NCI-H187 treated with DMSO at 0.1 percent for 48 hours (cell line): ENCODE measurements at places on chromosomes 4 and X.

DNA sequence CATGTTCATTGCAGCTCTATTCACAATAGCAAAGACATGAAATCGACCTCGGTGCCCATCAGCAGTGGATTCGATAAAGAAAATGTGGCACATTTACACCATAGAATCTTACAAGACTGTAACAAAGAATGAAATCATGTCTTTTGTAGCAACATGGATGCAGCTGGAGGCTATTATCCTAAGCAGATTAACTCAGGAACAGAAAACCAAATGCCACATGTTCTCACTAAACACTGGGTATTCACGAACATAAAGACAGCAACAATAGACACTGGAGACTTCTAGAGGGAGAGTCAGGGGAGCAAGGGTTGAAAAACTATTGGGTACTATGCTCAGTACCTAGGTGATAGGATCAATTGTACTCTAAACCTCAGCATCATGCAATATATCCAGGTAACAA lies 180.5 kb downstream of the PPP1R2C start:
- no peak for DNase-seq

DNA sequence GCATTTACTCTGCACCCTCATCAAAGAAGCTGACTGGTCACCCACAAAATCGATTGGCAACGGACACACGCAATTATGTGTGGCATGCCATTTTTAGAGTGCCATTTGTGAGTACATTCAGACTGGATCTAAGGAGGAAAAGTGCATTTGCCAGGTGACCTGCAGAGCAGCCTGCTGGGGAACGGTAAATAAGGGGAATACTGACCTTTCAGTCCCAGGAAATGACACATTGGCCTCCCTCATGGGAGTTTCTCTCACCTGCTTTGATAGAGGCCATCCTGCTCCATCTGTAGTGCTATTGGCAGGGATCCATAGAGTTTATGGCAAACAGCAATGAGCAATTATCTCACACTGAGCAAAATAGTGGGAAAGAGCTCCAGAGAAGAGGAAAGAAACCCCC lies 127.8 kb downstream of the DDX53 start:
- no peak for DNase-seq

DNA sequence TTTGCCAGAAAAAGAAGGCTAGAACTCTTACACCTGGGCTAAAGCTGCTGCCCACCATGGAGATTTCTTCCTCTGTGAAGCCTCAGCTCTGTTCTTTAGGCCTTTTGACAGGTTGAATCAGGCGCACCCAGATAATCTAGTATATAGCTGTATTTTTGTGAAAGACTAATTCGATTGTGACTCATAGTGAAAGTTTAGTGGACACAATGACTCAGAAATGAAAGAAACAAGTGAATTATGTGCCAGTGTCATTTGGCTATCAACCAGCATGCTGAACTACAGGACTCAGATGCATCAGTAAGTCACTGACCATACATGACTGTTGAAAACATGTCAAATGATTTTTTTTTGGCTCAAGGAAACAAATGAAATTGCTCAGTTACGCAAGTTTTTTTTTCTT lies 425.4 kb downstream of the SLITRK2 start:
- DNase-seq, result no peak

DNA sequence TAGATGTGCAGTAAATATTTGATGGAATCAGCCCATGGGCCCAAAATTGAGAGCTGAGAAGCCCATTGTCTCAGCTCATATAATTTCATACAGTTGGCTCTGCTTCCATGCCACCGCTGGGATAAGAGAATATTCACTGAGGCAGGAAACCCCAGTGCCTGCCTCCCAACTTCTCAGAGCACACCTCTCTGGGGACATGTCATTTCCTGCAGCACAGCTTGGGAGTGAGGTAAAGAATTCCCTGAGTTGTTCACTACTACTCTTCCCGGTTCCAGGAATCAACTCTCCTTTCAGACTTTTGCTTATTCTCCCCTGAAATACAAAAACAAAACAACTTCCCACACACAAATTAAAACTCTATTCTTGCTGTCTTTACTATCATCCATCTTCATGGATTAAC lies 389.3 kb downstream of the MAPK10 start:
- no peak for DNase-seq

- no peak for DNase-seq
Measured at GRCh38 chr4:17934286-17934685, 87.3 kb downstream of the LCORL start.

DNA sequence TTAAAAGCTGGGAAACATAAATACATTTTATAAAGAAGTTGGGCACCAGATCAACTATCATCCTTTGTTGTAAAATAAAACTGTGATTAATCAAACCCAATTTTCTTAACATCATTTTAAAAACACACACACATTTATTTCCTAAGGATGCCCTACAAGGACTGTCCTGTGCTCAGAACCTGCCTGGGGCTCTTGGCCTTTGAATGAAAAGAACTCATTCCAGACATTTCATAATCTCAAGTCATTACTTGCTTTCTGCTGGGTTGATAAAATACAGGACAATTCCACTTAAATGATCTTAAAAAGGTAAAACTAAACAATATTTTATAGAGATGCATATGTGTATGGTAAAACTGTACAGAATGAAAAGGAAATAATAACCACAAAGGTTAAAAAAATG lies 2.8 kb downstream of the SH3D19 start:
- DNase-seq, result no peak

DNA sequence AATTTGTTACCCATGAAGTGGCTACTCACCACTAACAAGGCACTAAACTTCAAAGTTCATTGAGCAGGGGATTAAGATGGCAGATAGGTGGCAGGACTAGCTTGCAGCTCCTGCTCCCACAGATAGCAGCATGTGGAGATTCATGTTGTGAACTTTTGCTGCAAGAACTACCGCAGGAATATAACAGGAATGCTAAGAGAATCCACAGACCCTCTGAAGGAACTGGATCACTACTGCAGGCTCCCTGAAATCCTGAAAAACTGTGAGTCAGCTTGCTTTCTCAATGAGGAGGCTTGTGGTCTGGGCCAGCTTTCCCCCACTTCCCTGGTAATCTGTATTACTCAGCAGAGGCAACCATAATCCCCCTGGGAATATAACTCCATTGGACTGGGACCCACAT lies 118.5 kb upstream of the VCX2 start:
- DNase-seq, result no peak

GRCh38 chr4:6520978-6521377 lies 48.6 kb upstream of the PPP2R2C start:
- no peak for DNase-seq

DNA sequence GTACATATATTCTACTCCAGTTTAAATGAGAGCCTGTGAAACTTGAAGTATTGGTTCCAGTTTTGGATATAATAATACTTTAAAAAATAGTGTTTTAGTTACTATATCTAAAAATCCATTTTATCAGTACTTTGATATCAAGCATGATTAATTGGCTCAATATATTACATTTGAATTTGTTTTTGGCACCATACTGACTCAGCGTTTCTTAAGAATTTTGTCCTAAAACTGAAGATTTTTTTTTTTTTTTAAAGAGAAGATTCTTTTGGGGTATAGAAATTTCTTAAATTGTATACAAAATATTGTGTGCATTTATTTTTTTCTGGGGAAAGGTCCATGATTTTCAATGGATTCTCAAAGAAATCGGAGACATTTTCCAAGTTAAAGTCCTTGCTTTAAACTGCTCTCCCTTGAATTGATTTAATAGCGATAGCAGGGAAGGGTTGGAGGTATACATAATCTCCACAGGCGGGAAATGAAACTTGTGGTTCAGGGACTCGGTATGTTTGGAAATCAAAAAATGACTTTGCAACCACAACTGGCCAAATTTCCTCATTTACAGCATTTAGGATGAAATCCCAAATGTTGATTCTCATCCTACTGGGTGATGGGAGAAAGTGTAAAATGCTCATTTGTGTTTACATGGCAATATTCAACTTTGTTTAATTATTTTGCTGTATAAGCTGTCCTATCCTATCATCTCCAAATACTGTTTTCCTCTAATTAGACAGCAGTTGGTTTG lies 62.3 kb downstream of the TMA16 start:
- DNase-seq, result no peak

- DNase-seq, result no peak
Measured at GRCh38 chr4:1510931-1511330, 104.7 kb upstream of the NKX1-1 start.

GRCh38 chrX:41733939-41734338 lies 10.0 kb downstream of the GPR82 start:
- DNase-seq, result no peak

GRCh38 chr4:110963662-110964280 lies 340.9 kb upstream of the PITX2 start:
- DNase-seq, result no peak
